Stimulated activated CD8-positive, alpha-beta memory T cell treated with anti-CD3 and anti-CD28 coated beads, Interleukin-7, amount 100 ng/mL, for 1 hour (primary cell): ENCODE measurements at places on chromosomes 6 and 20.

GRCh38 chr6:108712946-108713345 lies 135.3 kb upstream of the ARMC2 start:
- DNase-seq: no peak

GRCh38 chr6:42774201-42774600 lies 7.7 kb upstream of the BICRAL start:
- no peak for DNase-seq

DNA sequence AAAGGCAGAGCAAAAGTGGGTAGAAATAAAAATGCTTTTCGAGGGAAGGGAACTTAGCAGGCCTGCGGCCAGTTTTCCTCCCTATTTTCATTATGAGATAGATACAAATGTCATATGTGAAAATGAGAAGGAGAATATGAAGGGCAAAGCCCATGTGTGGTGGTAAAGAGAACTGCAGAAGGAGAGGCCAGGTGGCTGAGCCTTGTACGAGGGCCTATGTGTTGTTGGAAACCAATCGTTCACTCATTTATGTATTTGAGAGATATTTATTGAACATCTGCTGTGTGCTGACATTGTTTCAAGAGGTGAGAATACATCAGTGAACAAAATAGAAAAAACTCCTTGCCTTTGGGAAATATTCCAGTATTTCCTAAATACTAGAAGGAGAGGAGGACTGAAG lies 147.7 kb downstream of the SH3BGRL2 start:
- DNase-seq: no peak

GRCh38 chr6:138539876-138540275 lies 40.6 kb upstream of the NHSL1 start:
- no peak for DNase-seq

DNA sequence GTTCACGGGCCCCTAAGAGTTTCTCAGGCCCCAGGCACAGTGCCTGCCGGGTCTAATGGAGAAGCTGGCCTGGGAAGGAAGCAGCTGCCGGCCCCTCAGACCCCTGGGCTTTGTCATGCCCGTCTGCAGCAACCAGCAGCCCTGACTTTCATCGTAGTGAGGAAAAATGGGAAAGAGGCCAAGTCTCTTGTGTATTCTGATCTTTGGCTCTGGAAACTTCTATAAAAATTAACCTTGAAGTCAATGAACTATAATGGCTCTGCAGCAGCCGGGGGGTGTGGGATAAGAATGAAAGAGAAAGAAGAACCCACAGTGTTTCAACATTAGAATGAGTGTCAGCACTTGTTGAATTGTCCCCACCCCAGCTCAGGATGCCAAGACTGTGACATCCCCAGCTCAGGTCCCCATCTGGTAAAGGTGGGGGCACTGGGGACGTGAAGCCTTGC lies 12.9 kb downstream of the TGM2 start:
- DNase-seq: no peak

DNA sequence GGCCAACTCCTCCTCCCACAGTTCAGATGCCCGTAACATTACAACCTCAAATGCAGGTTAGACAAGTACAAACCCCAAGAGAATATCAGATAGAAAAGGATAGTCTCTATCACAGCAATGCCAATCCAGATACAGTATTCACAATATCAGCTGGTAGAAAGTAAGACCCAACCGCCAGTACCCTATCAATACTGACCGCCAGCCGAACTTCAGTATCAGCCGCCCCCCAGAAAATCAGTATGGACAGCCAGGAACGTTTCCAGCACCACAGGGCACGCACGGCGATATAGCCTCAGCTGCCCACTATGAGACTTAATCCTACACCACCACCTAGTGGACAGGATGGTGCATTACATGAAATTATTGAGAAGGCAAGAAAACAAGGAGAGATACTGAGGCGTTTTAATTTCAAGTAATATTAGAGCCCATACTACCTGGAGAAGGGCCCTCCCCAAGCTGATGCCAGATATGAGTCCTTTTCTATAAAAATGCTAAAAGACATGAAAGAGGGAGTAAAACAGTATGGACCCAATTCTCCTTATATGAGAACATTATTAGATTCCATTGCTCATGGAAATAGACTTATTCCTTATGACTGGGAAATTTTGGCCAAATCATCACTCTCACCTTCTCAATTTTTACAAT lies 17.6 kb upstream of the EIF2S2 start:
- peak; percentile 12 for DNase-seq

DNA sequence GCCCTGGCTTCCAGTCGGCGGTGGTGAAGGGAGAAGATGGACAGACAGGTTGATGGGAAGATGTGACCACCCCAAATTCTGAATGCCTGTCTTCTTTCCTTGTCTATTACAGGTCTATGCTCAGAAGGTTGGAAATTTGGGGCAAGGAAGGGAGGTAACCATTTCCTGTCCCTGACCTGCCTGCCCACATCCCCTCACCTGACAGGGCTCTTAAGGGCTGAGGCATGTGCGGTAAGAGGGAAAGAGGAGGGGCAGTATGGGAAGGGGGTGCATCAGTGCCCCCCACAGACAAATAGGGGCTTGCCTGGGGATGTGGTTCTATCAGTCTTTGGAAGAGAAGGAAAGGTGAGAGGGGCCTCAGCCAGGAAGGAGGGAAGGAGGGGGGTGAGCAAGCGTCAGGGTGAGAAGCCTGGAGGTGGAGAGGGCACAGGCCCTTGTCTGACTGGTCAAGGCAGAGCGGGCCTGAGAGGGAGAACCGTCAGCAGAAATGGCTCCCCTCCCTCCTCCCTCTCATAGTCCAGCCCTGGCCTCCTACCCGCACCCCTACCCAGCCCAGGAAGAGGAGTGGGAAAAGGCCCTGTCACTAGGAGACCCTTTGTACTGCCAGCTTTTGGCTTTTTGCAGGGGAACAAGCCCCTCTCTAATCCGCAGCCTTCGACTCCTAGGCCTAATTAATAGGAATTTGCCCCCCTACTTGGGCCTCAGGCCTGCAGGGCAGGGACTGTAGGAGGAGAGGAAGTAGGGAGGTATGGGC lies 104.4 kb upstream of the FOXP4 start:
- DNase-seq: no peak

GRCh38 chr6:29834564-29835436 lies 7.2 kb downstream of the HLA-G start:
- peak; percentile 41 for DNase-seq

DNA sequence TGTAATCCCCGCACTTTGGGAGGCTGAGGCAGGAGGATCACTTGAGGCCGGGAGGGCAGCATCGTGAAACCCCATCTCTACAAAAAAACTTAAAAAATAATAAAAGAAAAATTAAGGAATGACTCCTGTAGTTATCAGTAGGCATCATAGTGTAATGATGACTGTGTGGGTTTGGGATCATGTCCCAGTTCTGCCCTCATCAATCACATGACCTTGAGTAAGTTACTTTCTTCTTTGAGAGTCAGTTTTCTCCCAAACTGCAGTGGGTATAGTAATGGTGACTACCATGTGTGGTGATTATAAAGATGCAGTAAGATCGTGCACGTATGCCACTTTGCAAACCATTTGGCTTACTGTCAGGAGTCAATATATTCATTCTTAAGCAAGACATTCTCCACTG lies 89.2 kb downstream of the TXNDC5 start:
- no peak for DNase-seq

DNA sequence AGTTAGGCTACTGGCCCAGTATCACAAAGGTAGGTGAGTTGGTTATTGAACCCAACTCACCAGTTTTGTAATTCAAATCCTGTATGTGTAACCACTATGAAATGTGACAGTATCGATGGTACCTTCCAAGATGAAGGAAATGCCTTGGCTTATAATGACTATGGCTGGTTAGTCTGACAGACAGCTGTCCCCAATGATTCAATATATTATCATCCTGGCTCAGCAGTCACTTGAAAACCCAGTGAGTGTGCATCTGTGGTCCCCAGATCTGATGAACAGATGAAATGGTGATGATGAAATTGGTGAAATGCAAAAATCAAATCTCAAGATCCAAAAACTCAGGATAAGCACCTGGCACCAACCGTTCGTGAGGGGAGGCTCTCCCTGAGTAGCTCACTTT lies 54.8 kb downstream of the TNFRSF21 start:
- no peak for DNase-seq

DNA sequence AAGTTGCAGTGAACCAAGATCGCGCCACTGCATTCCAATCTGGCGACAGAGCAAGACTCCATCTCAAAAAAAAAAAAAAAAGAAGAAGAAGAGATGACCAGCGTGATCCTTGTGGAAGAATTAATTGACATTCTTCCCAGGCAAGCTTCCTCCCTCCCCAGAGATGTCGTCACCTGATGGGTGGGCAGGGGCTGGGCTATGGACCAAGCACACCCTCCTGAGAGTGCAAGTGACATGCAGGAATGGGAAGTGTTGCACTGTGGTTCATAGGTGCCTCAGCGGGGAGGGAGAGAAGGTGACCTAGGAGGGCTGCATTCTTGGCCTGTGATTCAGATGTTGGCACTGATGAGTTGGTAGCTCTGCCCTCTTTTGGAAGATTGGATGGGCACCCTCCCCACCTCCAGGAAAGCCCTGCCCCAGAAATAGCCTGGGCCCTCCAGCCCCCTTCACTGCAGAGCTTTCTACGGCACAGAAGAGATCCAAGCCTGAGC lies 37.8 kb downstream of the TAF8 start:
- DNase-seq: no peak

DNA sequence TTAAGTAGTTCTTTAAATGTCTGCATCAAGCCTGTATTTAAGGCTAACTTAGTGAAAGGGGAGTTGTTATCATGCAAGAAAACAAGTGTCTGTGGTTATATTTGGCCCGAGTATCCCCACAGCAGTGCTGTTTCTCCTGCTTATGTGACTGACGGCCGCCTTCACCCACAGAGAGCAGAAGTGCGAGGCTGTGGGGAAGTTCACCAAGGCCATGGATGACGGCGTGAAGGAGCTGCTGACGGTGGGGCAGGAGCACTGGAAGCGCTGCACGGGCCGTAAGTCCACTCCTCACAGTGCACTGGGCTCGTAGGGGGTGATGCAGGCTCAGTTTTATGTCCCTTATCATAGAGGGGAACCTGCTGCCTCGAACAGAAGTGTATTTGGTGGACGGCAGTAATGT lies 53.2 kb upstream of the SYNJ2 start:
- no peak for DNase-seq

DNA sequence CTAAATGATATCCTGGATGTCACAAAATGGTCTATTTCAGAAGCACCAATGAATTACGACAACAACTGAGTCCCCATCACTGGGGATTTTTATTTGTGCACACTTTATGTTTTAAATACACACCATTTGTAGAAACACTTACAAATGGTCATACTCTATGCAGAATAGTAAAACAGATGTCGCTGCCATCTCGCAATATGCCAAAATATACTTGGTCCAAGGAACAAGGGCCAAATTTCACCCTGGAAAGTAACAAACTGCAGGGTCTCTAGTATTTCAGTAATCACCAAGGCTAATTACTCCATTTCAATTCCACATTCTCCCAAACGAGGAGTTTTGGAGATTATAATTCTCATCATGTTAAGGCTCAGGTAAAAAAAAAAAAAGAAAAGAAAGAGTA lies 215.2 kb downstream of the LMBRD1 start:
- DNase-seq: no peak

DNA sequence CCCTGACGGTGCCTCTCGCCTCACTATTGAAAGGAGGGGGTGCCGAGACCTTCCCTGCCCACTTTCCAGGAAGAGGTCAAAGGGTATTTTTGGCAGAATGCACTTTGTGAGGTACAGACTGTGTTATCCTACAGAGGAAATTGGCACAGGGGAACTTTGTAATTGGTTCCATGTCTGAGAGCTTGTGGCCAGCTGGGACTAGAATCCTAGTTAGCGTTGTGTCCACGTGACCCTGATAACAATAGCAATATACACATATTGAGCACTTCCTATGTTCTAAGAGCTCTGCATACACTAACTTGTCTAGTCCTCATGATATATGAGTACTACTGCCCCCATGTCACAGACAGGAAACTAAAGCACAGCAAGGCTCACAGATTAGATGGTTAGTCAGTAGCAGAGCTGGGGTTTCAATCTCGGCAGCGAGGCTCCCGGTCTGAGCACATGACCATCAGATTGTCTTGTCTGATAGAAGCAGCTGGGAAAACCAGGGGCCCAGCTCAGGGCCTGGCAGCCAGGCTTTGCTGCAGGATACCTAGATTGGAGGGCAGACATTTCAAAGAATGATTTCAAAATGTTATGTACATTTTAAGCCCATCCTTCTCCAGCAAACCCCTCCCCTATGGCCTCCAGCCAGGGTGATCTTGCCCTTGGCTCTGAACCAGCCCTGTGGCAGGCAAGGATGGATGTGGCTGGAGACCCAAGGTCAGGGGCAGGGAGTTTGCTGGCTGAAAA lies 1.4 kb downstream of the MAPK13 start:
- DNase-seq: no peak

- no peak for DNase-seq
Measured at GRCh38 chr6:67541586-67541985, 1093.5 kb upstream of the ADGRB3 start.

DNA sequence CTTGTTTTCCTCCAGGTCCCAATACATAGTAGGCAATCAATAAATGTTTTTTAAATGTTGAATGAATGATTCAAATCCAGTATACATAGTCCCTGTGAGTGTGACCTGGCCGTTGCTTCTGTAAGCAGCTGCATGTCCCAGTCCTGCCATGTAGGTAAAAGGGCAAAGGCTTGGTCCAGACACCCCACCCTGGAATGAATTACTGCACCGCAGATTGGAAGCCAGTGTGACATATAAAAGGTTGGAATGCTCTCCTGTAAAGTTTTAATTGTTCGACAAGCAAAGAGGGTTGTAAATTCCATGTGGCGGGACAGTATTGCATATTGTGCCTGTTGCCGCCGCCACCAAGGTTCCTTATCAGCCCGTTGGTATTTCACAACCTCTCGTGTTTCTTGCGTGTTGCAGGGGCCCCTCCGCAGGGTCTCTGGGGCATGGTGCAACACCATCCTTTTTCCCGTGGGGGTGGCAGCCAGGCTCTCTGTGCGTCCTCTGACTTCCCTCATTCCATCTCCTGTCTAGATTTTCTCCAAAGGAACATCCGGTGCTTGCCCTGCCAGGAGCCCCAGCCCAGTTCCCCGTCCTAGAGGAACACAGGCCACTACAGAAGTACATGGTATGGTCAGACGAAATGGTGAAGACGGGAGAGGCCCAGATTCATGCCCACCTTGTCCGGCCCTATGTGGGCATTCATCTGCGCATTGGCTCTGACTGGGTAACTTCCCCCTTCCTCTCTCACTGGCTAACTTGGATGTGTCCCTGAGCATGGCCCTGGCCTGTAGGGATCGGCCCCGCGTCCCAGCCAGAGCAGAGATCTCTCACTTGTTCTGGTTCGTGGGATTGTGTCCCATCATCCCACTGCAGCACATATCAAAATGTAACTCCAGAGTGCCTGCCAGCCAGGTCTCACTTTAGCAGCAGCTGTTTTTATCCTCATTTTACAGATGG lies 20.3 kb downstream of the POFUT1 start:
- no peak for DNase-seq

DNA sequence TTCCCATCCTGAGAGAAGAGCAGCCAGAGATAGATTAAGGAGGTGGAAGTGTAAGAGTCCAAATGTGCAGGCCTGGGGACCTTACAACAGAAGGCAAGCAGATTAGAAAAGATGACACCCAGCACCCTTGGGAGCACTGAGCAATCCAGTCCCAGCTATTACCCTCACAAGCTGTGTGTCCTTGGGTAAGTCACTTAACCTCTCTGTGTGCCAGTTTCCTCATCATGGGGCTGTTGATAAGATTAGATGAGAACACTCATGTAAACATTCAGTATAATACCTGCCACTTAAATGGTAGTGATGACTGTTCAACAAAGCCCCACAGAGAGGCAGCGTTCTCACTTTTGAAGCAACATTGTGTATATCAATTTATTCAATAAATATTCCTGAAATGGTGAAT lies 114.8 kb upstream of the CST7 start:
- DNase-seq: no peak
